8988T (cell line): ENCODE measurements at places on chromosomes 13 and 19.

- DNase-seq, result no peak
Measured at GRCh38 chr19:9883764-9884163, 48.6 kb downstream of the PIN1 start.

GRCh38 chr19:6556480-6557195 is 25.8 kb downstream of the TNFSF9 start:
- DNase-seq, result no peak

GRCh38 chr19:17075864-17076542 is 426 bp downstream of the MYO9B start:
- DNase-seq, result peak; percentile 58

DNA sequence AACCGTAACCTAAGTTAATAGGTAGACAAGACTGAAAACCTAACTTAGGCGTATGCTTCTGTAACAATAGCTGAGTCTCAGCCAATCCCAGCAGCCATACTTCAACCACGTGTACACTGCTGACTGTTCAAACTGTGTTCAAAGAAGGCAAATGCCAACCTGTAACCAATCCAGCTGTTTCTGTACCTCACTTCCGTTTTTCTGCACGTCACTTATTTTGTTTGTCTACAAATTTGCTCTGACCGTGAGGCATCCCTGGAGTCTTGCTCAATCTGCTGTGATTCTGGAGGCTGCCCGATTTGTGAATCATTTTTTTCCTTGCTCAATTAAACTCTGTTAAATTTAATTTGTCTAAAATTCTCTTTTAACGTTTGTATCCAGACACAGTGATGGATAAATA is 59.2 kb downstream of the EDNRB start:
- no peak for DNase-seq

- DNase-seq, result no peak
Measured at GRCh38 chr13:25898991-25899390, 152.8 kb downstream of the SHISA2 start.

GRCh38 chr13:104949840-104950740 is 1585.4 kb downstream of the EFNB2 start:
- no peak for DNase-seq

GRCh38 chr13:88051746-88052482 is 380.7 kb downstream of the SLITRK5 start:
- no peak for DNase-seq

DNA sequence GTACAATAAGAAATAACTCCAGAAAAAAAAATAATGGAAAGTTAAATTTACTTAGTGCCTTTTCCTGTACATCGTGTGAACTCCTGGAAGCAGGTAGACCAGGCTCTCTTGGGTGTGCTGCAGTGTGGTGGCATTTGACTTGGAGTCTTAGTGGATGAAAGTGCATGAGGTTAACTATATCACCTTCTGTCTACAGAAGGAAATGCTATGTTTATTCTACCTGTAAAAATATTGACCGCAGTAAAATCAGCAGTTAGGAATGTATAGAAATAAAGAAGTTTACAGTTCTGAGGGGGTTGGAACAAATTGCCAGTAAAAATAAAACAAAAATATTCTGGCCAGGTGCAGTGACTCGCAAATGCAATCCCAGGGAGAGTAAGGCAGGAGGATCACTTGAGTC is 722.1 kb downstream of the LIG4 start:
- DNase-seq, result no peak

GRCh38 chr19:2296141-2296540 is 11.8 kb downstream of the LINGO3 start:
- no peak for DNase-seq

DNA sequence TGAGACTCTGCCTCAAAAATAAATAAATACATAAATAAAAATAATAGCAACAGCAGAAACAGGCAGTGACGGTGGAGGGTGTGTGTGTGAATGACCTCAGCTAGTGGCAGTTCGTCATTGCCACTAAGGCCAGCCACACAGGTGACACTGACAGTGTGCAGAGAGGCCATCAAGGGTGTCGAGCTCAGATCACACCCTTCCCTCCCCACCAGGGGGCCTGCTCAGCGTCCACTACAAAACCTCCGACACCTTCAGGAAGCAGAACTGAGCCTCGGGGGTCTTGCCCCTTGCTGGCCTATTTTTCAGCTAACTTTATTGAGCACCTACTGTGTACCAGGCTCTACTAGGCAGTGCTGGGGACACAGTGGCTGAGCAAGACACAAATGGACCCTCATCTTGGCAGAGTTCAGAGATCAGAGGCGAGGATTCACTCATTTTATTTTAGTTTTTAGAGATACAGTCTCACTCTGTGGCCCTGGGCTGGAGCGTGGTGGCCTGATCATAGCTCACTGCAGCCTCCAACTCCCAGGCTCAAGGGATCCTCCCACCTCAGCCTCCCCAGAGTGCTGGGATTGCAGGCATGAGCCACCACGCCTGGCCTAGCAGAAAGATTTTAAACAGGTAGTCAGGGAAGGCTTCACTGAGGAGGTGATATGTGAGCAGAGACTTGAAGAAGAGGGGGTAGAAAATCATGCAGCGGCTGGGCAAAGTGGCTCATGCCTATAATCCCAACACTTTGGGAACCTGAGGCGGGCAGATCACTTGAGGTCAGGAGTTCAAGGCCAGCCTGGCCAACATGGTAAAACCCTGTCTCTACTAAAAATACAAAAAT is 30.3 kb upstream of the SEMA6B start:
- peak; percentile 58 for DNase-seq
